ENCODE measurements at places on chromosomes 2 and 18. TPM values are rescaled to one million over a fixed set of nuclear protein-coding genes. Genes with fewer than 3 reads are reported as not detected.

The PELI1 gene
- total RNA-seq = 4.2 TPM

The CCDC148 gene
- total RNA-seq = 0.63 TPM

The NTSR2 gene
- not detected for total RNA-seq

The TCF23 gene
- not detected for total RNA-seq

The OR6B2 gene
- not detected for total RNA-seq

The RPRM gene
- total RNA-seq = 0.16 TPM

The SFT2D3 gene
- 3.9 TPM for total RNA-seq

The CNDP1 gene
- not detected for total RNA-seq

The FAM110C gene
- not detected for total RNA-seq

The FASTKD2 gene
- 36.3 TPM for total RNA-seq

The ALPI gene
- total RNA-seq = not detected

The WDR7 gene
- 17.3 TPM for total RNA-seq

The LTBP1 gene
- total RNA-seq = 836 TPM

The CPS1 gene
- total RNA-seq = 34.6 TPM

The IL1RL2 gene
- 2.2 TPM for total RNA-seq

The CNTNAP5 gene
- total RNA-seq = not detected

The DCC gene
- 0.52 TPM for total RNA-seq

The ARHGEF33 gene
- 0.43 TPM for total RNA-seq

The VSNL1 gene
- total RNA-seq = 0.47 TPM

The SUPT7L gene
- 14.2 TPM for total RNA-seq

The ELOA2 gene
- not detected for total RNA-seq

The COL5A2 gene
- total RNA-seq = 203 TPM

The GALNT13 gene
- total RNA-seq = not detected

The CCDC68 gene
- total RNA-seq = under 0.01 TPM

The CGREF1 gene
- 0.69 TPM for total RNA-seq

The INHBB gene
- total RNA-seq = not detected

The CDCA7 gene
- total RNA-seq = 2.3 TPM

The DNAJC5G gene
- total RNA-seq = not detected

The TRIM54 gene
- total RNA-seq = 0.09 TPM

The C2orf78 gene
- total RNA-seq = not detected

The SERPINB4 gene
- total RNA-seq = not detected

The TNFAIP6 gene
- 37.2 TPM for total RNA-seq

The FBLN7 gene
- total RNA-seq = 0.47 TPM

The CPO gene
- 0.17 TPM for total RNA-seq

The EGR4 gene
- total RNA-seq = under 0.01 TPM

The ERBB4 gene
- total RNA-seq = not detected

The NEU2 gene
- not detected for total RNA-seq

The C1GALT1C1L gene
- total RNA-seq = 0.34 TPM

The TMEM18 gene
- total RNA-seq = 16.1 TPM

The BOLL gene
- not detected for total RNA-seq

The AAK1 gene
- total RNA-seq = 19.5 TPM

The GKN1 gene
- total RNA-seq = not detected

The CLK1 gene
- total RNA-seq = 76.1 TPM

The RAB27B gene
- 0.52 TPM for total RNA-seq

The SP140 gene
- total RNA-seq = 0.32 TPM

The SLC38A11 gene
- 0.09 TPM for total RNA-seq

The CAVIN2 gene
- 25.4 TPM for total RNA-seq

The CDH19 gene
- total RNA-seq = not detected

The AQP4 gene
- total RNA-seq = not detected

The ANKRD62 gene
- not detected for total RNA-seq

The ZNF804A gene
- 4.7 TPM for total RNA-seq

The SANBR gene
- total RNA-seq = 17.9 TPM

The CHRND gene
- not detected for total RNA-seq

The RALB gene
- total RNA-seq = 65.7 TPM

The PRSS56 gene
- not detected for total RNA-seq

The AQP12A gene
- not detected for total RNA-seq

The VWC2L gene
- under 0.01 TPM for total RNA-seq

The POTEF gene
- total RNA-seq = not detected

Data from bronchial smooth muscle cell (primary cell).